ENCODE measurements at places on chromosomes 6 and 20.

DNA sequence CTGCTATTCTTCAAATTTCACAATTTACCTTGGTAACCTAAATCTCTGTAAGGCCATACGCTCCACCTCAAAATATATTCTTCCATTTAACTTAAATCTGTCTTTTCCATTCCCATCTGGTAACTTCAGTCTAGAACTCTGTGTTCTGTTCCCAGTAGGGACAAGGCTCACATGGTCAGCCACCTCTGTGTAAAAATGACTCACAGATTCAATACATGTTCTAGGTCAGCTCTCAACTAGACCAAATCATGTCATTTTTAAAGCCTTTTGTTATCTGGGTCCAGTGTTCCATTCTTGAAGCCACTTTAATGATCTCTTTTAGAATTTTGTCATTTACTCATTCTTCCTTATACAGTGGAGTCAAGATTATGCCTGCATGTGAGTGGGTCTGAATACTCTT, 315.6 kb upstream of the CITED2 start:
- no peak for DNase-seq

GRCh38 chr6:104771258-104771832, 88.4 kb downstream of the HACE1 start:
- DNase-seq, result no peak

DNA sequence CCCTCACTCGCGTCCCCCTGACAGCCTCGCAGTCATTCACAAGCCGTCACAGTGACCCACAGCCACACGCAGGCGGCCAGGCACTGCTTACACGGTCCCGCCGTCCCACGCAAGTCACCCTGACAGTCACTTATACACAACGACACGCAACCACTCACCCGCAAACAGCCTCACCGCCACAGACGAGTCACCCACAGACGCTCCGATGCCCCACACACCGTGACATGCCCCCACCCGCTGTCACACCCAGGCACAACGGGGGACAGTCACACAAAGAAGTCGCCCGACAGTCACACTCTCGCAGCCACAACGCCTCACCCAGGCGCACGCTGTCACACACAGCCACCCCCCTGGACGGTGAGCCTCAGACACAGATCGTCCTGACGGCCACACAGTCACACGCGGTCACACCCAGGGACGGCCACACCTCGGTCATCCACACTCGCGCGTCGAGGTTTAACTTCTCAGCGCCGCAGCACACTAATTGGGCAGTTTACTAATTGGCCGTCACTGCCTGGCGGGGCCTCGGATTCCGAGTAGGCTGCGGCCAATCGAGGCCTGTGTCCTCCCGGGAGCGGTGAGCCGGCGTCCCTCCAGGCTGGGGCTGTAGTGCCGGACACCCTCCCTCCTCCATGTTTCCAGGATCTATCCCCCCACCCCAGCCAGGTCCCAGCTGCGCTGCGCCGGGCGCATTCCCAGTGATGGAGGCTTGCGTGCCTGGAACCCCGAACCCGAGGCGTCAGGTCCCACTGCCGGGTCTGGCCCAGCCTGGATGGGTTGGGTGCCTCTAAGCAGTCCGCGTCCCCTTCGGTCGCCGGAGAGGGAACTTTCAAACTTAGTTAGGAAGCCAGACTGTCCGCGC, 790 bp downstream of the TOX2 start:
- DNase-seq, result no peak

- no peak for DNase-seq
Observed at GRCh38 chr6:146277142-146277541, 248.3 kb downstream of the GRM1 start.

GRCh38 chr20:44849703-44850102, 35.8 kb upstream of the YWHAB start:
- DNase-seq, result peak; percentile 7

- DNase-seq, result no peak
Observed at GRCh38 chr6:109456710-109457561, 1.4 kb upstream of the MICAL1 start.

GRCh38 chr6:159282421-159282820, 113.2 kb downstream of the FNDC1 start:
- DNase-seq, result no peak

- no peak for DNase-seq
Observed at GRCh38 chr20:16262594-16262993, 310.7 kb downstream of the KIF16B start.

DNA sequence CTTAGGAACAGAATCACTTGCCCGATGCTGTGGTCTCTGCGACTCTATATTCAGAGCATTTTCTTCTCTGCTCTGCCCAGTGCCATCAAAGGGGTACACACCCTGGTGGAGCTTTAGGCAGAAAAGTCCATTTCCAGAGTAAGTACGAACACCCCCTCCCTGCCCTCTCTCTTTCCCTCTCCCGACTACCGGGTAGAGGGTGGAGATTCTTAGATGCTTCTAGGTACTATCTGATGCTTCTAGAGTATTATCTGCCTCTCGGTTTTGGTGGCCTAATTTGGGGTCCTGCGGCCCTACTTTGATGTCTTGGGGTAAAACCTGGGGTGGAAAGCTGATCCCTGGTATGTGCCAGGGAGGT, 245.4 kb upstream of the SOX4 start:
- no peak for DNase-seq

DNA sequence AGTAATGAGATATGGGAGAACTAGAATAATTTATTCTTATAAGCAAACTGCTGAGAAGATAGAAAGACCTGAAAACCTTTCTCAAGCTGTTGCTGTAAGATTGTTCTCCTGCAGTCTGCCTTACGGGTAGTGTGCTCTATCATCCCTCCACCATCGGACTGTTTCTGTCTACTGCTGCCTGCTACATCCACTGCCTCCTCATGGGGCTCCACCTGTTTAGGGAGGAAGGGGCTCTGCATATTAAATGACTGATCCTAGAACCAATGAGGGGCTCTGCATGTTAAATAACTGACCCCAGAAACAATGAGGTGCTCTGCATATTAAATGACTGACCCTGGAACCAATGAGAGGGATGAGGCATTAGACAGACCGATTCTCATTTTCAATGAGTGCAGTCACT, 654.6 kb downstream of the KIF16B start:
- peak; percentile 47 for DNase-seq

DNA sequence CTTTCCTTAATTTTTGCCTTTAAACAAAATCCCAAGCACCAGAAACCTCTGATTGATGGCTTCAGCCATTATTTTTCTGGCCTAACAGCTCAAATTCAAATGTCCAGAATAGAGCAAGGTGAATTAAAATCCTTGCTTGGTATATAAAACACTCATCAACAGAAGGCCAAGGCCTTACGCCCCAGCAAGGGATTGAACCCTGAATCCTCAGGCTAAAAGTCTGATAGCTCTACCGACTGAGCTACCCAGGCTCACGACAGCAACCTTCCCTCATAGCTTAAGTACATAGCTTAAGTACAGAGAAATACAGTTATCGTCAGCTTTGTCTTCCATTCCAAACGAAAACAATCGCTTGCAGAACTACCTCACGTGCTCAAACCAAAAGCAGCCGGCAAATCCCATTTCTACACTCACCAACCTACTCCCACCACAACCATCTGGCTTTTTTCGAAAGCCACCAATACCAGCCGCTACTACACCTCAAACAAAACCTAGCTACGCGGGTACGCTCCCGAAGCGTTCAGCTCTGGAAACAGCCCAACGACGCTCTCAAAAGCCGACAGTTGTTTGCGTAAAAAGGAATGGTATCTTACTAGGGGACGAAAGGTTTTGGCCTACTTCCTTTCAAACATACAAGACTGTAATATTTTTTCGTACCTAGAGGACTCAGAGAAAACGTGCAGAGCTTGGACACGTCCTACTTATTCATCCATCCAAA, 167.5 kb downstream of the GPX5 start:
- no peak for DNase-seq

- DNase-seq, result no peak
Observed at GRCh38 chr6:152004896-152005295, 197.4 kb downstream of the ESR1 start.

DNA sequence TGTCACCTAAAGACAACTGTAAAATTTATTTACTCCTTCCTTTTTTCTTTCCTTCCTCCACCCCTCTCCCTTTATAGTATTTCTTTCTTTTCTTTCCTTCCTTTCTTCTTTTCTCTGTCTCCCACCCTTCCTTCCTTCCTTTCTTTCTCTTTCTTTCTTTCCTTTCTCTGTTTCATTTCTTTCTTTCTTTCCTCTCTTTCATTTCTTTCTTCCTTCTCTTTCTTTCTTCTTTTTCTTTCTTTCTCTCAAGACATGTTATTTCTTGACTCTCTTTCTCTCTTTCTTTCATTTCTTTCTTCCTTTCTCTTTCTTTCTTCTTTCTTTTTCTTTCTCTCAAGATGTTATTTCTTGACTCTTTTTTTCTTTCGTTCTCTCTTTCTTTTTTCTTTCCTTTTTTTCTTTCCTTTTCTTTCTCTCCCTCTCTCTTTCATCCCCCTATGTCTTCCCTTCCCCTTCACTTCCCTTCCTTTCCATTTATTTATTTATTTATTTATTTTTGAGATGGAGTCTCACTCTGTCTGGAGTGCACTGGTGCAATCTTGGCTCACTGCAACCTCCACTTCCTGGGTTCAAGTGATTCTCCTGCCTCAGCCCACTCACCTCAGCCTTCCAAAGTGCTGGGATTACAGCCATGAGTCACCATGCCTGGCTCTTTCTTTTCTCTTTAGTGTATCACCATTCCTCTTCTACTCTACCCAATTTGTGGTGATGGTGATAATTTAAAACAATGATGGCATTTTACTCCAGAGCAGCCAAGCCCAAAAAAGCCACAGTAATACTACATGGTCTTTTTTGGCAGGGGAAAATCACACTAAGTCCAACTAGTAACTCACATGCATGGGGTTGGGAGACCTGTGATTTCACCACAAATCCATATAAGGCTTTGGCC, 188.2 kb downstream of the ADGRG6 start:
- no peak for DNase-seq

DNA sequence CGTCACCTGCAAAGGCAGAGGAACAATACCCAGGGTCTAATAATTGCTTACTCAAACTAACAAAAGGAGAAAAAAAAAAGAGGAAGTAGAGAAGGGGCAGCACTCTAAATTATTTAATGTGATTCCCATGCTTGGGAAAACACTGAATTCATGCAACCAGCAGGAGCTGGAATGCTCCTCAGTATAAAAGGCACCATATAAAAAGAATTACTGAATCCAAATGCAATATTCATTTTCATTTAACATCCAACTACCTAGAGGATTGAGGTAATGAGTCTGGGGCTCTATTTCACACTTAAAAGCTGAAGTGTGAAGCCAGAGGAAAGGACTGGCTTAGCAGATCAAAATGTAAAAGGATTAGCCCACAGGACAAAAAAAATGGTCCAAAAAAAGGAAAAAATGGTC, 8.7 kb downstream of the B4GALT5 start:
- no peak for DNase-seq

DNA sequence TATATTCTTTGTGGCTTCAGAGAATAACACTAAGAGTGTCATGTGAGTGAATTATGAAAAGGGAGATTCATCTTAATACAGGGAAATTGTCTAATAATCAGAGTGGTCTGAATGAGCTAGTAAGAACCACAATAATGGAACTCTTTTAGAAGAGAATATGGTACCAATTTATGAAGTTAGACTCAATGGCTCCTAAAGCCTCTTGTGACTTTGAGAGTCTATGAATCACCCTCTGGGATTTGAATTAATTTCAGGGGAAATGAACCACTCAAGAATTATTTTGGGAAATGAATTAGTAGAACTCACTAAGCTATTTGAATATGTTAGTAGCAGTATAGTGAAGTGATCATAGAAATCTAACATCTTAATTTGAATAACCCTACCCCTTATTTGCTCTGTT, 14.3 kb downstream of the PCMT1 start:
- DNase-seq, result no peak

DNA sequence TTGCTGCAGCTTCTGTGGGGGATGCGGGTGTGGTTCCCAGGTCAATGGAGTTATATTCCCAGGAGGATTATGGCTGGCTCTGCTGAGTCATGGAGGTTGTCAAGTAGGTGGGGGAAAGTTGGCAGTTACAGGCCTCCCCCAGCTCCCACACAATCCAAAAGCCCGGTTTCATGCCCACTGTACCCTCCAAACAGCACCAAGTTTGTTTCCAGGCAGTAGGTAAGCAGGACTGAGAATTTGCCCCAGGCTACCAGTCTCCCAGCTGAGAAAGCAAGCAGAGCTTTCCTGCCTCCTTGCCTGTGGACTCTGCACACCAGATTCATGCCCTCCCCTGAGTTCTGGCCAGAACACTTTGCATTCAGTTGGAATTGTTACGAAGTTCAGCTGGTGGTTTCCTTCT, 578.2 kb downstream of the MEI4 start:
- DNase-seq, result no peak

GRCh38 chr20:21126581-21126870, 644 bp downstream of the KIZ start:
- no peak for DNase-seq

- peak; percentile 24 for DNase-seq
Observed at GRCh38 chr20:16444057-16444777, 129.0 kb downstream of the KIF16B start.

- no peak for DNase-seq
Observed at GRCh38 chr6:4781426-4781825, 5.2 kb downstream of the CDYL start.
